ENCODE measurements at places on chromosomes 16 and 17. TPM values are rescaled to one million over a fixed set of nuclear protein-coding genes. Genes with fewer than 3 reads are reported as not detected.

DNA sequence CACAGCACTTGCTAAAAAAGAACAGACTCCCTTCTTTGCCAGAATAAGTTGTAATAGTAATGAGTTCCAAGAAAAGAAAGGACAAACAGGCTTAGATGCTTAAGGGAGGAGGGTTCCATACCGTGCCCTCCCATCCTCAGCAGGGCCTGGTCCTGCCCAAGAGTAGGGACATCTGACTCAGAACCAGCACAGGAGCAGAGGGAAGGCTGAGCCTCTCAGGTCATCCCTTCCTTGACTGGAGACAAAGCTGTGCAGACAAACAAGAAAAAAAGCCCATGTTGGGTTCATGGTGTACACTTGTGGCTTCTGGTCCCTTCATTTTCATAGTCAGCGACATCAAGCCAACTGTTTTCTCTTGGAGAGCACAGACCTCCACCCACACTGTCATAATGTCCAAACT is 44.2 kb upstream of the NDRG4 start:
- no peak for DNase-seq

DNA sequence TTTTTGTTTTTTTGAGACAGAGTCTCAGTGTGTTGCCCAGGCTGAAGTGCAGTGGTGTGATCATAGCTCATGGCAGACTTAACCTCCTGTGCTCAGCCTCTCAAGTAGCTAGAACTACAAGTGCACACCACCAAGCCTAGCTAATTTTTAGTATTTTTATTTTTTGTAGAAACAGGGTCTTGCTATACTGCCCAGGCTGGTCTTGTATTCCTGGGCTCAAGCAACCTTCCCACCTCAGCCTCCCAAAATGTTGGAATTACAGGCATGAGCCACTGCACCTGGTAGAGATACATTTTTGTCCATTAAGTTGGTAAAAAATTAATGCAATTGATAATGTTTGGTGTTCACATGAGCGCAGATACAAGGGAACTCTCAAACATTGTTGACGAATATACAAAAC is 22.2 kb upstream of the SRCIN1 start:
- DNase-seq, result no peak

Gene SYT17
- polyA plus RNA-seq, result 0.75 TPM

GRCh38 chr17:9424071-9424640 is 151.5 kb downstream of the STX8 start:
- no peak for DNase-seq

Gene ZPBP2
- 224 TPM for polyA plus RNA-seq

GRCh38 chr16:29824589-29825144 is 4.4 kb downstream of the MVP start:
- no peak for DNase-seq

DNA sequence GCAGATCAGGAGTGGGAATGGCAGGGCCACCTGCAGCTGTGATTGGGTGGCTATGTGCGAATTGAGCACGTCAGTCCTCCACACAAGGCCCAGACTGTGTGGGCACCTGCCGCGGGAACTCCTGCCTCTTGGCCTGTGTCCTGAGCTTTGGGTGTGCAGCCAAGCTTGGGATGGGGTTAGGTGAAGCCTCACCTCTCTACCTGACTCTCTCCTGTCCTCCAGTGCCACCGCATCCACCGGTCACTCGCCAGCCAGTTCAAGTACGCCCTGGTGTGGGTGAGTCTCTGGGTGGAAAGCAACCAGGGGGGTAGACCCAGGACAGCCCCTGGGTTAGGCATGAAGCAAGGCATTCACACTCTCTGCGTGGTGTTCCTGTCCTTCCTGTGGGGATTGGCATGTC is 2.3 kb upstream of the MYO15A start:
- DNase-seq, result no peak

DNA sequence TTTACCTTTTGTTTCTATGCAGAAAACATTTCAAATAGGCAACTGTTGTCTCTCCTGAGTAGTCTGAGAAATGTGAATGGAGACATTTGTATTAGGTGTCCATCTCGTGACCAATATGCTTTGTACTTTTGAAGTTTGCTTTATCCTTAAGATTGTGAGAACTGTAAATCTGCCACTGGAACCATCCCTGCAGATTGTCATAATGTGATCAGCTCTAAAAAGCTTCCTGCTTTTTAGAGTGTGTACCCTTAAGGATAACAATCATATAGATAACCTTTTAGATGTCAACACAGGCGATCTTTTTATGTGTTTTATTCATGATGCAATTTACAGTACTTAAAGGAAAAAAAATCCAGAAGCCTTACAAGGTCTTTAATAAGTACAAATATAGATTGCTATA is 63.5 kb downstream of the PRKCA start:
- no peak for DNase-seq

DNA sequence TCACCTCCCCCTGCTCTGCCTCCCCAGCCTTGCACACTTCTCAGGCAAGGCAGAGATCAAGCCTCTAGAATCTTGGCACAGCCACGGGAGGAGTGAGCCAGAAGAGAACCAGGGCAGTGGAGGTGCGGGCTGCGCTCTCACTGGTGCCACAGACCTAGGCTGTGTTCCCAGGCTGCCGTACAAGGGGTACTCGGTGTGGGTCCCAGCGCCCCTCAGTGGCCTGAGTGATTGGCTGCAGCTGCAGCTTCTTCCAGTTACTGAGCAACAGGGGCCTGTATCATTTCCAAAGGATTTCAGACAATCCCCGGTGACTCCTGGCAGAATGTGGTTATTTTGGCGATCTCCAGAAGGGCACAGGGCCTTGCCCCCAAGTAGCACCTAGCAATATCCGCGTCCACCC is 1852.1 kb downstream of the TP53TG3F start:
- DNase-seq, result no peak

DNA sequence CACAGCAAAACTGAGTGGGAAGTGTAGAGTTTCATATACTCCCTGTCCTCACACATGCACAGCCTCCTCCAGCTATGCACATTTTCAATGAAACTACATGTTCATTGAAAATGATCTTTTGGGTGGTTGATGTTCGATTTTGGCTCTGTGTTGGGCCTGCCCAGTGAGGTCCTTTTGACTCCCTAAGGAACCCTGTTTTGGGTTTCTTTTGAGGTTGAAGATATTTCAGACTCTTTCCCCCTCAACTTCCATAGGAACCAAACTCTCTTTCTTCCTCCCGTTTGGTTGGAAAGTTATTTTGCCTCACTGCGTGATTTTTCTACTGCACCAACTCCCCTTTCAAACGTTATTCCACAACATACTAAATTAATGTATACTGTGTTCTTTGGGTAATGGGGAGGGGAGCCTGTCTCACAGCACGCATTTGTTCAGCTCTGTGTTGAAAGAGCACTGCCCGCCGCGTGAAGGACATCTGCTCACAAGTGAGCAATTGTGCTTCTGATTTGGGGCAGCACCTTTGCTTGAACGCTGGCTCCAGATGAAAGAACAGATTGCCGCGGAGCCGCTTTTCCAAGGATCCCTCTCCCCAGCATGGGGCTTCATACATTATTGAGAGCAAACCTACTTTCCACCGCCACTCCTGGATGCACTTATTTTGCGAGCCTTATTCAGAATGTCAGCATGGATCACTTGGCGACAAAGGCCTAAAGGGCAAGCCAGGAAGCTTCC is 385.9 kb downstream of the WWOX start:
- DNase-seq, result no peak

- peak; percentile 80 for DNase-seq
These were observed 68.7 kb downstream of the RAI1 start for GRCh38 chr17:17749921-17750320.

DNA sequence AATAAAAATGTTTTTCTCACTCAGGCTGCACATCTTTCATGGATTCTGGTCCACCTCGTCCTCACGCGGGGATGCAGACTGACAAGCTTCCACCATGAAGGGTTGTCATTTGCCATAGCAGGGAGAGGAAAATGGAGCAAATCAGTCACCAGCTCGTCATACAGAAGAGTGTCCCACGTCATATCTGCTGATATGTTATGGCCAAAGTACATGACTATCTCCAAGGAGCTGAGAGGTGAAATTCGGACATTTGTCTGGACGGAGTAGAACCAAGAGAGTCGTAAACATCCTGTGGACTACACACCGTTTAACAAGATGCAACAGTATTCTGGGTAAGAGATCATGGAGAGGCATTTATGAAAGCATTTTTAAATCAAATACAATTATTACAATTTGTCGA is 75.3 kb upstream of the MYOCD start:
- no peak for DNase-seq

GRCh38 chr17:46264456-46265198 is 30.3 kb upstream of the LRRC37A start:
- no peak for DNase-seq

- DNase-seq, result peak; percentile 87
These were observed 1.3 kb downstream of the ZNF821 start for GRCh38 chr16:71882505-71883167.

Gene KRTAP17-1
- not detected for polyA plus RNA-seq

Gene ZP2
- 0.18 TPM for polyA plus RNA-seq

DNA sequence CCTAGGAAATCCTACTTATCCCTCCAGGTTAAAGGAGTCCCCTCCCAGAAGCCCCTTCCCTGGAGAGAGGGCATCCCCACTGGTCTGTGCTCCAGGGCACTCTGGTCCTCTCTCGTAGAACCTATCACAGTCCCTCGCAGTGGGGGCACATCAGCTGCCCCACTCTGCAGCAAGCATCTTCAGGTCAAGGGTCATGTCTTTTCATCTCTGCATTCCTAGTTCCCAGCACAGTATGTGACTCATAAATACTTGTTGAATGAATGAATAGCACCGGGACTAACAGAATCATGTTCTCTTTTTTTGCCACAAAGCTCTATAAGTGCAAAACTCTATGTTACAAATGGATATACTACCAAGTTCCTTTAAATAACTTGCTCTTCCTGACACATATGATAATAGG is 36.0 kb downstream of the RNF157 start:
- no peak for DNase-seq

Gene SPNS2
- polyA plus RNA-seq, result 11.5 TPM

Measured in testis (tissue), 5 donors.